NCI-H1092 (cell line): ENCODE measurements at places on chromosomes 1 and 21.
A peak's percentile ranks its signal among the peaks of the same experiment; 100 is the strongest.

- DNase-seq, result no peak
Observed at GRCh38 chr1:185568155-185569123, 165.8 kb upstream of the HMCN1 start.

GRCh38 chr1:20165522-20165951 is 20.4 kb upstream of the UBXN10 start:
- DNase-seq, result no peak

GRCh38 chr1:203039609-203040512 is 13.6 kb downstream of the PPFIA4 start:
- no peak for DNase-seq

GRCh38 chr1:4379451-4380175 is 274.8 kb upstream of the AJAP1 start:
- DNase-seq, result no peak

- DNase-seq, result no peak
Observed at GRCh38 chr1:50724626-50725286, 235.3 kb downstream of the FAF1 start.

DNA sequence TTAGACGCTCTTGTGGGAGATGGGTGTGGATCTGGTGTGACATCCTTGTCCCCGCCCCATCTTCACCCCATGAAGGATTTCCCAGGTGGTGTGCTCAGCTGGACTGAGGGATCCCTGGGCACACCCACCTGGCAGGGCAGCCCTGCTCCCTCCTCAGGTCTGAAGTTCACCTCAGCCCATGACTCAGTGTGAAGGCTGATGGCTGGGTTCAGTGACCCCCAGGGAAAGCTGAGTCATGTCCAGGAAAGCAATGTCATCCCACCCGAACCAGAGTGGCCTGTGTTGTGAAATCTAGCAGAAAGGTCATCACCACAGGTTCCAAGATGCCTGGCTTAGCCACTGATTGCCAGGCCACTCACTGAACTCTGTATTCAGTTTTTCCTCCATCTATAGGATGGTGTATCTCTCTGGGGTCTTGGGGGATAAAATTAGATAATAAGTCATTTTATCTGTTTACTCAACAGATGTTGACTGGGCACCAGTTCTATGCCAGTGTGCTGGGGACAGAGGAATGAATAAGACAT is 97.7 kb upstream of the JUN start:
- no peak for DNase-seq

DNA sequence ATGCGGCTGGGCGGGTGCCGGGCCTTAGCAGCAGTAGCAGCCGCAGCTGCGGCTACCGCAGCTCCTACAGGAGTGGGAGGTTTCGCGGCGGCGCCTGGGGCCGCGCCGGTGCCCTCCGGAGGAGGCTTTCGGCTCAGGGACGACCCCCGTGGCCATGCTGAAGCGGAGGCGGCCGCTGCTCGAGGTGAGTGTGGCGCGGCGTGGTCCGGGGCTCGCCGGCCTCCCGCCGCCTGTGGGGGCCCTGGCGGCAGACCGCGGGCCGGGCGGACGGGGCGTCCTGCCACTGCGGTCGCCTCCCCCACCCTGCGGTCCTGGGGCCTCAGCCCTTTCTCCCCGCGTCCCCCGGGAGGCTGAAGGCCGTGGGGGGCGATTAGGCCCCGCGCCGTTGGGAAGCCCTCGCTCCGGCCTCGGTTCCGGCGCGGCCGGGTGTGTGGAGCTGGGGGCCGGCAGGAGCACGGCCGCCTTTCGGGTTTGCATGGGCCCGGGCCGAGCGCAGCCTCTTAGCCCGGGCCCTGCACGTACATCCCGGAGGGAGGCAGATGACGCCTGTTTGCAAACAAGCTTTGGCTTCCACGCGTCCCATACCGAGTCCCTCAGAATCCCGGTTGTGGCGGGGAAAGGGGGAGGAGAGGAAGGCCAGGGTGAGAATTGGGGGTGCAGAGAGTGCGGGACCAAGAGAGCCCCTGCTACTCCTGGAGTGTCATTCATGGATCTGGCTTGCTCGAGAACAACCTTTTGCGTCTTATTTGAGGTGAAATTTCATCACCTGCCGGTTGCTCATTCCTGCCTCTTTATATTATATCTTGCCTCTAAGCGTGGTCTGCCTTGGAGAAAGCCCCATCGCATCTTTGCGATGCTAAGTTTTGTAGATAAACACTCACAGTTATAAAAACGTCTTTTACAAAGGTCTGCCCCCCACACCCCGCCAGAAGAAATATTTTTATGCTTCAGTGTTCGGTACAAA is 613 bp downstream of the ZFYVE9 start:
- DNase-seq, result peak; percentile 17

DNA sequence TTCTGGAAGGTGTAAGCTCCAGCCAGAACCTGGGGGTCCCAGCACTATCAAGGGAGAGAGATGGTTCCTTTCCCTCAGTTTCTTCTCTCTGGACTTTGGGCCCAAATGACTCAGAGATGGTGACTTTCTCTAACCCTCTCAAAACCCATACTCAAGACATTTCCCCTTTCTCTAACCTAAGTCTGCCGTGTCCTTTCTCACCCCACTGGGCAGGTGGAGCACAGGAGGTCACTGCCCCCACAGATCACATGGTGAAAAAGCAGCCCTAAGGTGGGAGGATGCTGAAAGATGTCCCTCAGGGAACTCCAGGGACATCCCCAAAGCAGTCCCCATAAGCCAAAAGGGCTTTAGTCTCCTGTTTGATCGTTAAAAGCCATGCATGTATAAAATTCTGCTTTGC is 173.7 kb downstream of the HIVEP3 start:
- no peak for DNase-seq

- no peak for DNase-seq
Observed at GRCh38 chr21:21385404-21385803, 387.2 kb downstream of the NCAM2 start.

- DNase-seq, result no peak
Observed at GRCh38 chr1:20478057-20478635, 7.9 kb downstream of the CAMK2N1 start.

DNA sequence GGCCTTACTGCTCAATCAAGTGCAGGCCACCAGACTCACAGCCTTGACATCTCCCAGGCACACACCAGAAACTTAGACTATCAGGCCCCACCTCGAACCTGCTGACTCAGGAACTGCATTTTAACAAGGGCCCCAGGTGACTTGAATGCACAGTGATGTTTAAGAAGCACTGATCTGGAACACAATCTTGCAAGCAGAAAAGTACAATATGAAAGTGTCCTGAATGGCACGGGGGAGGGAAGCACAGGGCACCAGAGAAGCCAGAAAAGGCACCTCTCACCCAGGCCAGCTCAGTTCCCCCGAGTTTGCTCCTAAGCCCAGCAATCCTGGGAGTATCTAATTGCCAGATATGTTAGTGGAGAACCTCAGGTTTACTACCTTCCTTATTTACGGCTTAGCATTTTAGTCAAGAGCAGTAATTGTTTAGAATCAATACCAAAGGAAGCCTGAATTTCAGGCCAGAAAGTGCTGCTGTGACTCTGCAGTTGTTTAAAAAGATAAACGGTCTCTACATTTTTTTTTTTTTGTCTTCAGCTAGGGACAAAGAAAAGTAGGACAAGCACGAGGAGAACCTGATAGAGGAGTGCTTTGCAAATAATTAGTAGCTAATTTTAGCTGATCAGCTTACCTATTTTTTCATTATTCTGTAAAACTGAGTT is 50.9 kb upstream of the CDC42BPA start:
- DNase-seq, result no peak

- no peak for DNase-seq
Observed at GRCh38 chr1:175331891-175332290, 139.3 kb upstream of the KIAA0040 start.

DNA sequence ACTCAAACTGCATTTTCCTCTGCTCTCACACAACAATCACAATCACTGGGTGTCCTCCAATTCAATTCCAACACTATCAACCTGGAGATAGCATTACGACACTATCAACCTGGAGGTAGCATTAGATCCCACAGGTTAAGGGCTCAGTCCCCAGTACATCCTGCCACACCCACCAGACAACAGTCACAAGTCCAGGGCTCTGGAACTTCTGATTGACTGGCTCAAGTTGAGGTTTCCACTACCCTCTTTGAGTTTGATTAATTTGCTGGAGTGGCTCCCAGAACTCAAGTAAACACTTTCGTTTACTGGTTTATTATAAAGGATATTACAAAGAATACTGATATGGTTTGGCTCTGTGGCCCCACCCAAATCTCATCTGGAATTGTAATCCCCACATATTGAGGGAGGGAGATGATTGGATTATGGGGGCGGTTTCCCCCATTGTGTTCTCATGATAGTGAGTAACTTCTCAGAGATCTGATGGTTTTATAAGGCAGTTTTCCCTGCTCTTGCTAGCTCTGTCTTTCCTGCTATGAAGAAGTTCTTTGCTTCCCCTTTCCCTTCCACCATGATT is 49.6 kb upstream of the ARHGAP29 start:
- no peak for DNase-seq

DNA sequence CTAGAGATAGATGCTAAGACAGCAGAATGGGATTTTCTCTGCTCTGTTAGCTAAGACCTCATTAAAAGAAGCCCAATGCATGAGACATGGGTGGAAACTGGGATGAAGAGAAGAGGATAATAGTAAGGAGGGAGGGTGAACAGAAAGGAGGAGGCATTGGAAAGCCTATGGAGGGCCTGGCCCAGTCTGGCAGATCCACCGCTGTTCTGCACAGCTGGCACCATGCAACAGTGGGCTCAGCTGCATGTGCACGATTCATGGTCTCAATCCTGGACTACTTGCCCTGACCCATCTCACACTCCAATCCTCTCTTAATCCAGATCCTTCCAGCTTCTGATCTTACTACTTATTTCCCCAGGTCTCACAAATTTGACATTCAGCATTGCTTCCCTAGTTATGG is 2.2 kb downstream of the PHC2 start:
- no peak for DNase-seq

GRCh38 chr1:85607126-85607920 is 26.8 kb downstream of the CCN1 start:
- DNase-seq, result no peak

- no peak for DNase-seq
Observed at GRCh38 chr1:230170153-230170547, 103.1 kb downstream of the GALNT2 start.
